ENCODE measurements at places on chromosomes 2 and 18.
A peak's percentile ranks its signal among the peaks of the same experiment; 100 is the strongest.

DNA sequence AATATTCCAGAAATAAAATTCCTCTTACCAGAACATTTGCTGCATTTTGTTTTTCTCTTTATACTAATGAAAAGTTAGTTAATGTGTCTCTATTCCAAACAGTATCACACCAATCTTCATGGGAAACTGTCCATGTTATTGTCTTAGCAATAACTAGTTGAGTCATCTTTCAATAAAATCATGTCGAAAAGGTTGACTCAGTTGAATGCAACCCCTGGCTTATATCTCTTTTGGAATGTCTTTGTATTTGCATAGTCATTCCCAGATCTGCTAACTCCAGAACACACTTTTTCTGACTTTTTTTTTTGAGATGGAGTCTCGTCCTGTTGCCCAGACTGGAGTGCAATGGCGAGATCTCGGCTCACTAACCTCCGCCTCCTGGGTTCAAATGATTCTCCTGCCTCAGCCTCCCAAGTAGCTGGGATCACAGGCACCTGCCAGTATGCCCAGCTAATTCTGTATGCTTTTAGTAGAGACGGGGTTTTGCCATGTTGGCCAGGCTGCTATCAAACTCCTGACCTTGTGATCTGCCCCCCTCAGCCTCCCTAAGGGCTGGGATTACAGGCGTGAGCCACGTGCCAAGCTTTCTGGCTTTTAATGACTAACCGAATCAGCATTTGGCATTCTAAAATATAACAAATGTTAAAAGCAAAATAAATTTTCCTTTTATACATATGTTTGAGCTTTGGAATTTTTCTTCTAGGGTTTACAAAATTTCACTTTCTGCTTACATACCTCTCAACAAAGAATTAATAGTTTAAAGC is 133.2 kb upstream of the GULP1 start:
- DNase-seq, result no peak

GRCh38 chr2:190649035-190649797 is at the start of gene NAB1:
TSS of gene NAB1 (plus strand) at chr2:190649083. CDS start at chr2:190659177, 10,094 bp downstream.
- DNase-seq, result peak; percentile 5

DNA sequence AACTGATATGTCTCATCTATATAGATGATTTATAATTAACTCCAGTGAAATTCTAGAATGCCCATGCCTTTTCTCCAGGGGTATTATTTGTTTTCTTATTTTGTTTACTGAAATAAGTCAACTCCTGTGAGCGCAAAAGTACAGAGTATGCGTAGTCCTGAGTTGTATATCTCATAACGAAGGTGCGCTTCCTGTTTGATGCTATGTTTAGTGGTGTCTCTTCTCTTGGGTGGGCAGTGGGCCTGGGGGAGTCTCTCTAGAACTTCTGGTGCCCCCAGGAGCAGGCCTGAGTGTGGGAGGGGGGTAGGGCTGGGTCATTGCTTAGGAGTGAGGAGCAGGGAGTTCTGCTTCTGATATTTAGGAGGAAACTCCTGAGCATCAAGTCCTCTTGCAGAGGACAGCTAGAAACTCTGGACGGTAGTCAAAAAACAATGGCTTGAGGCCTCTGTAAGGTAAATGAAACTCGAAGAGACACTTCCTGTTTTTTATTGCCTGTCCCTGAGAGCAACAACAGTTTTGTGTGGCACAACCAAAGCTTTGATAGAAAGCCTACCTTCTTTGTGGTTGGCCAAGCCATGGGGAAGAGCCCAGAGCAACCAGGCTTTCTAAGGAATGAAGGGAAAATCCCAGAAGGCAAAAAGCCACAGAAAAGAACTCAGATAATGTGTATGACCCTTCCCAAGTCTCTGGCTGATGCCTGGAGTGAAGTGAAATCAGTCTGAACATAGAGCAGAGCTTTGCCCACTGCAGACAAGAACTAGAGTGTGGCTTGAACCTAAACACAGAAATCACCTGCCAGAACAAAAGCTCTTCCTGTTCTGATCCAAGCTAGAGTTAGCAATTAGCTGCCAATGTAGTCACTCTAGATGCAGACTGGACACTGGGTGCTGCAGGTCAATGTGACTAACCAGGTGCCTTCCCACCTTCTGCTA is 8.5 kb upstream of the SP140L start:
- no peak for DNase-seq

DNA sequence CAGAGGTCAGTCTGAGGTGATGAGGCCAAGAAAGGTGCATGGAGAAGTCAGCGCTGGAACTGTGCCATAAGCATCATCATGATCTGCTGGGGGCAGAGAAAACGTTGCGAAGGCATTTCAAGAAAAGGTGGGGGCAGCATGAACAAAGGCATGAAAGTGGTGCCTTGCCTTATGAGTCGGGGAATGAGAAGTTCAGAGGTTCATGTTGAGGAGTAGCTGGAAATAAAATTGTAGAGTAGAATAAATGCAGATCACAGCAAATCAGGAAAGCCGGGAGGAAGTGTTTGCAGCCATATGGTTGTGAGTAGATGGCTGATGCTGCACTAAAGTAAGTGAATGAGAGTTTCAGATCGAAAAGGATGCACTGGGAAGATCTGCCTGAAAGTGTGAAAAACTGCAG is 72.1 kb upstream of the ARL5A start:
- no peak for DNase-seq

- no peak for DNase-seq
These were observed 11.0 kb downstream of the MAP3K20 start for GRCh38 chr2:173086518-173087213.

DNA sequence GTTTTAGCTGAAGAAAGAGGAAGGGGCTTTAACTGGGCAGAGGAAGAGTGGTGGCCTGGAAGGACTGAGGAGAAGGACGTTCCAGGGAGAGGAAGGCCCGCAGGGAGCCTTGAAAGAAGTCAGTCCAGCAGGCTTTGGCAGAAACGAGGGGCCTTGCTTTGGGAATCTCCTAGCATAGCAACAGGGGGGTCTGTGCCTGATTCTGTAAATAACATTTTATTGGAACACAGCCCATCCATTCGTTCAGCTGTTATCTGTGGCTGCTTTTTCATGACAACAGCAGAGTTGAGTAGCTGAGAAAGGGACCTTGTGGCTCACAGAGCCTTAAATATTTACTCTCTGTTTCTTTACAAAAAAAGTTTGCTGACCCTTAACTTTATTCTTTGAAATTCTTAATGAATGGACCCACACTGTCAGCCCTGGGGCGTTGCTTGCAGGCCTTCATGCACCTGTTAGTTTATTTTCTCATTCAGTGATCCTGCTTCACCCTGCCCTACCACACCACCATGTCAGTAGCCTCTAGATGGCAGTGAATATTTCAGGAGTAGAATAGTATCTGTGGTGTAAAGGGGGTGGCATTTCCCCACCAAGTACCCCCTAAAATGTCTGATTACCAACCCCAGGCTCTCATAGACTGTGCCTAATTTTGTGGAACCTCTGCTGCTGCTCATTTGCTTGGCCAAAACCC is 61.0 kb downstream of the MGAT5 start:
- no peak for DNase-seq

DNA sequence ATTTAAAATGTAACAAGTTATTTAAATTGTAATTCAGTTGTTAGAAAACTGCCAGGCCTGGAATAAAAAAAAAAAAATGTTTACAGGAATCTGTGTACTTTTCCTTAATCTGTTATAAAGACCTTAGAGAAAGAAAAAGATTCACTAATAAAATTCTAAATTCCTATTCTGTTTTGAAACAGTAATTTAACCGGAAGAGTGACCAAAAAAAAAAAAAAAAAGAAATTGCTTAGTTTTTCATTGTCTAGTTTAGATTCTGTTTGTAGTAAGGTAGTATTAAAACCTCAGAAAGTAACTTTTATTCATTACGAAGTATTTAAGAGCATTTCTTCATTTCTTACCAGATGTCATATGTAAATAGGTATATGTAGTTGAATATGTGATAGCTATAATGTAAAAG is 2.5 kb downstream of the REL start:
- no peak for DNase-seq

GRCh38 chr2:191506515-191506914 is 171.4 kb upstream of the NABP1 start:
- DNase-seq, result no peak
